Activated T-helper 1 cell treated with anti-CD3 and anti-CD28 coated beads, Interleukin-12 subunit alpha, Interleukin-12 subunit beta, Interleukin-2, Interleukin-4 antibody, amounts not matched to agents 30 ng/mL and 10 ng/mL and 1 ng/mL, durations not matched to agents 14 hours and 24 hours and 36 hours (primary cell): ENCODE measurements at places on chromosomes 5 and 9.

DNA sequence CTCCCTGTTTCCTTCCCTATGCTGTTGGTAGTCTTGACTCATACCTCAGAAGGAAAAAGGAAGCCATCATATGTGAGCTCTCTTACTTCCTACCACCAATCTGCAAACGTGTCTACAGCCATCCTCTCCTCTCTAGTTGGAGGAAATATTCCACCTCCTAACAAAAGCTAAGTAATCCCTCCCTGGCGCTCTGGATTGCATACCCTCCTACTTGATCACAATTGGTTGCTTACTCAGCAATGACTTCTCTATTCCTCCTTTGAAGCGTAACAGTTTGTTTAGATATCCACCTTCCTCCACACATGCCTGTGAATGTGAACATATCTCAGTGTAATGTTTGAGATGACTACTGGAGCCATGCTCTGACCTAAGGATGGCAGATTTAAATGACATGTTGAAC lies 18.2 kb downstream of the RUSC2 start:
- DNase-seq: no peak

DNA sequence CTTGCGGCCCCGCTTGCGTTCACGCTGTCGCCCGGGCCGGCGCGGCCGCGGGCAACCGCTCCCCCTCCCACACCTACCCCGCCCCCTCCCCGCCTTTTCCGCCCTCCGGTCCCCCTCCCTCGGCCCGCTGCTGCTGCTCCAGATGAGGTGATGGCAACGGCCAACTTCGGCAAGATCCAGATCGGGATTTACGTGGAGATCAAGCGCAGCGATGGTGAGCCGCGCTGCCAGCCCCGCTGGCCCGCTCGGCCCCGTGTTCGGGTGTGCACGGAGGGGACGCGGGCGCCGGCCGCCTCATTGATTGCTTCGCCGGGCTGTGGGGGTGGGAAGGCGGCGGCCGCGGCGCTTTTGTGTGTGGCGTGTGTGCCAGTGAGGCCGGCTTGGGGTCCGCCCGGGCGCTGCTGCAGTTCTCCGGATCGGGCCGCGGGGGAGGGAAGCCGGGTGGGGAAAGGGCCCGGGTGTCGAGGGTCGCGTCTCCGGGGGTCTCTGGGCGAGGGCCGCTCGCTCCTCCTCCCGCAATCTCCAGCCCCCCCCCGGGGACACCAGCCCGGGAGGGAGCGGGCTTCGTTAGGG lies 403 bp downstream of the KIF2A start:
- DNase-seq: no peak

GRCh38 chr5:173907686-173908371 lies 19.7 kb downstream of the CPEB4 start:
- no peak for DNase-seq

GRCh38 chr5:127988146-127988760 lies 95.3 kb upstream of the SLC12A2 start:
- DNase-seq: no peak

GRCh38 chr9:86045654-86046053 lies 53.7 kb downstream of the GOLM1 start:
- DNase-seq: no peak

DNA sequence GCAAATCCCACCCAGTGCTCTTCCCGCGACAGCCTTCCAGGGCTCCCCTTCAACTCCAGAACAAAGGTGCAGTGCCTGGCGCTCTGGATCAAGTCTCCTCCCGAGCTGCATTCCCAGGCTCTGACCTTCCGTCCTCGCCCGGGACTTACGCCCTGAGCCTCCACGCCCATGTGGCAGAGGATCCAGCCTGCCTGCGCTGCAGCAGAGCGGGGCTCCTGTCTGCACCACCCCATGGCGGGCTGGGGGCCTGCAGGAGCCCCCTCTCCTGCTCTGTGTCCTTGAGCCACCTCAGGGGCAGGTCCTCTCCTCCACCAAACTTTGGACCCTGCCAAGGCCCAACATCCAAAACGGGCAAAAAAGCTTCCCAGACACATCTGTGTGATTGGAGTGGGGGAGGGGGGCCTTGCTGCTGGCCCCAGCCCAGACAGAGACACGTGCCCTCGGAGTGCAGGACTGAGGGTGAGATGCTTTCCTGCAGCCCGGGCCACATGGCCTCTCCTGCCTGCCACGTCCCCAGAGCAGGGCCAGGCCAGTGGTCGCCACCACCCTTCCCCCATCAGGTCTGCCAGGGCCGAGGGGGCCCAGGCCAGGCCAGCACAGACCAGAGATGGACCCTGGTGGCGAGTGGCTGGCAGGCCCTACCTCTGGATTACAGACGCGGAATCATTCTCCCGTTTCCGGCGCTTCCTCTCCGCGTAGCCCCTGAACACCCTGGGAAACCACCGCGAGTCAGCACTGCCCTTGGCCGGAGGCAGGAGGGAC lies 4.4 kb downstream of the NSMF start:
- DNase-seq: no peak

DNA sequence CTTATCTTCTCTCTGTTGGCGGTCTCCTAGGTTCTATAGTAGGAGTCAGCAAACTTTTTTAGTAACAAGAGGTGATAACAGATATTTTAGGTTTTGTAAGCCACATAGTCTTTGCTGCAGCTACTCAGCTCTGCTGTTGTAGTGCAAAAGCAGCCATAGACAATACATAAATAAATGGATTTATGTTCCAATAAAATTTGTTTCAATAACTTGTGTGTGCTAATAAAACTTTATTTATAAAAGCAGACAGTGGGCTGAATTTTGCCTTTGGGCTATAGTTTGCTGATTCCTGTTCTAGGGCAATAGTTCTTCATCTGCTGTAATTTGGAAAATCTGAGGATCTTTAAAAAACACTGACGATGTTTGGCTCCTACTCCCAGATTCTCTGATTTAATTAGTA lies 469.4 kb upstream of the TNC start:
- DNase-seq: no peak

- DNase-seq: peak; percentile 73
Observed at GRCh38 chr9:114382699-114383520, 4.9 kb downstream of the AKNA start.

GRCh38 chr5:132802044-132802684 lies 10.9 kb upstream of the SOWAHA start:
- DNase-seq: no peak

DNA sequence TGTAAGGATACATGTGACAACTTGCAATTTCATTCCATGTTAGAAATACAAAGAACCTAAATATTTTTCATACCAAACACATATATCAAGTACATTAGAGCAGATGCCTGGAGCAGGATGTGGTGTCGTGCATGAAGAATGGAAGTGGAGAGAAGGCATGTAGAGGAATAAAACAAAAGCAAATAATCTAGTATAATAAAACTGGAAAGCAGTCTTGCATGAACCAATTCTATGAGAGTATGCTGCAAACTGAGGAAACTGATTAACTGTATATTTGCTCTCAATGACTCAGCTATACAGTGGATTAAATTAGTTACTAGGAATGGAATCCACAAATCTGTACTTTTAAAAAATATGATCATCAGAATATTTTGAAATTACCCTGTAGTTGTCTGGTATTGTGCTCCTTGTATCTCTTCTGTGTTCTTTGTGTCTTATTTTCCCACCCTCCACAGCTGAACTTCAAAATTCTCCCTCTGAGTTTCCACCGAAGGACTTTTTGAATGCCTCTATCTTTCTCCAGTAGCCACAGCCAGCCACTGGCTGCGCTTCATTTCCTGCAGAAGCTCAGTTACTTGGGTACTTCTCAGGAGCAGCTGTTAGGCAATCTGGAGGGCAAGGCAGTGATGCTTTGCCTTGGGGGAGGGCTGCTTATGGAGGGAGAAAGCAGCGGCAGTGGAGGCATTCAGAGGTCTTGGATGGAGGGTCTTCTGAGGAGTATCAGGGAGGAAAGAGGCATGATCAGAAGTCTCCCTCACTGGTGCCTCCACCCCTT lies 608.0 kb downstream of the BRINP1 start:
- DNase-seq: no peak

GRCh38 chr9:108271646-108272348 lies 584.0 kb downstream of the ACTL7B start:
- no peak for DNase-seq

- DNase-seq: no peak
Observed at GRCh38 chr9:106691627-106692026, 171.3 kb upstream of the ZNF462 start.

DNA sequence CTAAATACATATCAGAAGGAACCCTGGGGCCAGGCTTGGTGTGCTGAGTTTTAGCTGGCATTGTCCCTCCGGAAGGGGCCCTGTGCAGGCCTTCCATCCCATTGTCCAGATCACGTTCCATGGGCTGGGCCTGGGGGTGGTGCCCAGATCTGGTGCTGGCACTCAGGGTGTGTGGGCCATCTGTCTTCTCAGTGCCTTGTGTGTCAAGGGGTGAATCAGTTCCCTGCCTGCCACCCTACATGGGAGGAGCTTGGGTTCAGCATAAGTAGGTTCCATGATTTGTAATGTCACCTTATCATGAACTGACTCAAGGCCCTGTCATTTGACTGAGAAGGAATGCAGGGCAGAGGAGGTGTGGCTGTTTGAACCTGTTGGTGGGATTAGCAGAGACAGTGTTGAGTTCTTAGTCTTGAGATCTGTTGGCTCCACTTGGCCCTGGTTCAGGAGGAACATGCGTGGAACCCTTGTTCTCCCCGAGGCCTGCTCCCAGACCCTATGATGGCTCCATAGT lies 176.8 kb downstream of the MACROH2A1 start:
- no peak for DNase-seq

- DNase-seq: no peak
Observed at GRCh38 chr5:87195616-87196015, 72.1 kb upstream of the RASA1 start.

- no peak for DNase-seq
Observed at GRCh38 chr9:36245906-36246305, 12.3 kb downstream of the GNE start.

DNA sequence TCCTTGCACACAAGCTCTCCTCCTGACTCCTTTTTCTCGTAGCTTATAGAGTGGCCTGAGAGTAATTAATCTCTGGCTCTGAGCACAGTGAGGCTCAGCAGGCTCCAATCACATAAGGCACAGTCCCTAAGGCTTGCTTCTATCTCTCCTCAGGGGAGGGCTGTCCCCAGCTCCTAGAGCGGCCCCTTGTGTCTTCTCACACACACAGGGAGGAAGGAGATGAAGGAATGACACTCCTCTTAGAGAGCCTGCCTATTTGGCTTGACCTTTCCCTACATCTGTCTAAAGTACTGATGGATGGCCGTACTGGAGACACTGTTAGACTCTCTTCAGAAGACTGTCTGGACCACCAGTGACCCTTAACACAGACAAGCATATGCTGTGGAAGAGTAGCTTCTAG lies 12.9 kb downstream of the TAS2R1 start:
- DNase-seq: no peak

DNA sequence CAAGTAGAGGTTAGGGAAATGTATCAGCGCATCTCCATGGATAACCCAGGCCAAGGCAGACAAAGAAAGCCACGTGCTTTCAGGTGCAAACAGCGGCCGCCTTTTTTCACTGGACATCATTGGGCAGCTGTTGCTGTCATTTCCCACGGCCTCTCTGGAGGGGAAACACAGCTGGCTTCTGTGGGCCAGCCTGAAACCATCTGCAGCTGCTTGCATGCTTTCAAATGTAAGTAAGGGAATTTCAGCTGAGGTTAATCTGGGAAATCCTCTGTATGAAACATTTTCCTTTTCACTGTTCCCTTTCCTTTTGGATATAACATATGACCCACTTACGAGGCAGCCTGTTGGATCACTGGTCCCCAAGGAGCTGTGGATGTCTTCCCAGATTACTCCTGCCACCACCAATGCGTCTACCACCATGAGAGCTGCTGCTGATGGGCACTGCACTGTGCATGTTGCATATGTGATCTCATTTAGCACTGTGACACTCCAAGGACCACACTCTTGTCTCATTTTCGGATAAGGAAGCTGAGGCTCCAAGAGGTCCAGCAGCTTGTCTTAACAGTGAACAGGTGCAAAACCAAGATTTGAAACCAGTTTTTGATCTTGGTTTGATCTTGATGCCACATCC lies 106.3 kb downstream of the C9orf152 start:
- DNase-seq: no peak

GRCh38 chr5:119458911-119459632 lies 6.8 kb downstream of the HSD17B4 start:
- no peak for DNase-seq

GRCh38 chr9:17955409-17955808 lies 376.5 kb downstream of the SH3GL2 start:
- no peak for DNase-seq

- no peak for DNase-seq
Observed at GRCh38 chr9:134681061-134681661, 39.6 kb downstream of the COL5A1 start.

GRCh38 chr9:117523531-117524153 lies 108.8 kb upstream of the ASTN2 start:
- DNase-seq: no peak
